ENCODE measurements at places on chromosomes 3 and 15. TPM values are rescaled to one million over a fixed set of nuclear protein-coding genes. Genes with fewer than 3 reads are reported as not detected.
A peak's percentile ranks its signal among the peaks of the same experiment; 100 is the strongest.

Gene C3orf22
- not detected for polyA plus RNA-seq

Gene SKIL
- polyA plus RNA-seq: 7.4 TPM

Gene TRH
- polyA plus RNA-seq: not detected

Gene CLPX
- 24.4 TPM for polyA plus RNA-seq

Gene NR2E3
- polyA plus RNA-seq: not detected

Gene SSUH2
- polyA plus RNA-seq: not detected

Gene TGM4
- polyA plus RNA-seq: not detected

Gene SCN11A
- 0.06 TPM for polyA plus RNA-seq

Gene P2RY1
- 1.2 TPM for polyA plus RNA-seq

Gene MED12L
- polyA plus RNA-seq: 0.10 TPM

DNA sequence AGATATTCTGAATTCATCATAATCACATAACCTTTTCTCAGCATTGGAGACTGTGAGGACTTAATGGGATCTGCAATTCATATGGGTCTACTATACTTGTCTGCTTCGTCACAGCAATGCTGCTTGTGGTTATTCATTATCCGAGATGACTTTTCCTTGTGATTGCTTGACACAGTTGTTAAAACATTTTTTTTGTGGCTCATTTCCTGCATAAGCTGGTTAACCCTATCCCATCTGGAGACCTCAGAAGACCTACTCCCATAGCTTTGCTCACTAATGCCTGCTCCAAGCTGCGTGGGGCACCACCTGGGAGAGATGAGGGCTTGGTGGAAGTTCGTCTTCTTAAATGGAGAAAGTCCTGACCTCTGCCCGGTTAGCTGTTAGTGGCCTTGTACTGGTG lies 360.8 kb downstream of the CHST2 start:
- DNase-seq: no peak

DNA sequence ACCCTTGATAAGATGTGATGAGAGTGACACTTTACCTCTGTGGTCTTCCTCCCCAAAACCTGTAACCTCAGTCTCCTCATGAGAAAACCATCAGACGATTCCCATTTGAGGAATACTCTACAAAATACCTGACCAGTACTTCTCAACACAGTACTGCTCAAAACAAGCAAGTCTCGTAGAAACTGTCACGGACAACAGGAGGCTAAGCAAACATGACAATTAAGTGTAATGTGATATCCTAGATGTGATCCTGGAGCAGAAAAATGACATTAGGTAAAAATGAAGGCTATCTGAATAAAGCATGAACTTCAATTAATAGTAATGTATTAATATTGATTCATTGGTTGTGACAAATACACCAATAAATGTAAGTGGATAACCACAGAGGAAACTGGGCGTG lies 113.6 kb downstream of the CACNA2D3 start:
- no peak for DNase-seq

DNA sequence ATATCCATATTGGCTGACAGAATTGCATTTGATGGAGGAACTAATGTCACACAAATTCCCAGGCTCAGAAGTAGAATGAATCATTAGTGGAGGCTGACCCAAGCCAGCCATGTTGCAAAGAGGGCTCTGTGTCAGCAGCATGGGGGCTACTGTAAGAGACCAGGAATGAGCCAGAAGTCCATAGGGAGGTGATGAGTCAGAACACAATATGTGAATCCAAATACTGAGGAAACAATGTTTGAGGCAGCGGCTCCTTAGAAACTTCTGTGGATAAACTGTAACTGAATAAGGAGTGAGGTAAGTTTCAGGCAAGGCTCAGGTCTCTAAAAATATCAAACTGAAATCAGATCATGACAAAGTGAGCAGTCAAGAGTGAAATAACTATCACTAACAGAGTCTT lies 170.7 kb downstream of the WDR72 start:
- no peak for DNase-seq

DNA sequence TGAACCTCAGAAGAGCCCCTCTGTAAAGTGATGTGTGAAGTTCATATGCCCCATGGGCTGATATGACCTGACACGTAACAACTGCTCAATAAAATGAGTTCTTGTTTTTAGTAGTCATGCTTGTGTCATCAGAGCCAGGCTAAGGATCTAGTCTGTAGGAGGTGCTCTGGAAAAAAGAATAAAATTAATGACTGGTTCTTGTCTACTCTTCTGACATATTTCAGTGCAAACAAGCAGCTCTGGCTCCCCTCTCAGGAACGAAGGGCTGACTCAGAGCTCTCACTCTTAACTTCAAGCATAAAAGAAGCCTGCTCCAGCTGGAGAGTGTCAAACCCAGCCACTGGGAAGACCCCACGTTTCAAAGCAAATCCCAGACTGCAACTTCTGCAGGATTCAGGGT lies 77.0 kb downstream of the LRIG1 start:
- DNase-seq: no peak

GRCh38 chr3:68163062-68163461 lies 508.6 kb upstream of the SUCLG2 start:
- no peak for DNase-seq

GRCh38 chr3:197841789-197842188 lies 50.7 kb downstream of the LRCH3 start:
- no peak for DNase-seq

DNA sequence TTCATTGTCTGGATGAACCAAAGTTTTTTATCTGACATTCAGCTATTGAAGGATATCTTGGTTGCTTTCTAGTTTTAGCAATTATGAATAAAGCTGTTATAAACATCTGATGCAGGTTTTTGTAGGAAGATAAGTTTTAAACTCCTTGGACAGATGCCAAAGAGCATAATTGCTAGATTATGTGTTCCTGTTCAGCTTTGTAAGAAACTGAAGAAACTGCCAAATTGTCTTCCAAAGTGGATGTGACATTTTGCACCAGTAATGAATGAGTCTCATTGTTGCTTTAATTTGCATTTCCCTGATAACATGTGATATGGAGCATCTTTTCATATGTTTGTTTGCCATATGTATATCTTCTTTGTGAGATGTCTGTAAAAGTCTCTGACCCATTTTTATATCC lies 239.9 kb upstream of the TTC14 start:
- DNase-seq: no peak

GRCh38 chr15:61138156-61138555 lies 90.9 kb downstream of the RORA start:
- DNase-seq: no peak

DNA sequence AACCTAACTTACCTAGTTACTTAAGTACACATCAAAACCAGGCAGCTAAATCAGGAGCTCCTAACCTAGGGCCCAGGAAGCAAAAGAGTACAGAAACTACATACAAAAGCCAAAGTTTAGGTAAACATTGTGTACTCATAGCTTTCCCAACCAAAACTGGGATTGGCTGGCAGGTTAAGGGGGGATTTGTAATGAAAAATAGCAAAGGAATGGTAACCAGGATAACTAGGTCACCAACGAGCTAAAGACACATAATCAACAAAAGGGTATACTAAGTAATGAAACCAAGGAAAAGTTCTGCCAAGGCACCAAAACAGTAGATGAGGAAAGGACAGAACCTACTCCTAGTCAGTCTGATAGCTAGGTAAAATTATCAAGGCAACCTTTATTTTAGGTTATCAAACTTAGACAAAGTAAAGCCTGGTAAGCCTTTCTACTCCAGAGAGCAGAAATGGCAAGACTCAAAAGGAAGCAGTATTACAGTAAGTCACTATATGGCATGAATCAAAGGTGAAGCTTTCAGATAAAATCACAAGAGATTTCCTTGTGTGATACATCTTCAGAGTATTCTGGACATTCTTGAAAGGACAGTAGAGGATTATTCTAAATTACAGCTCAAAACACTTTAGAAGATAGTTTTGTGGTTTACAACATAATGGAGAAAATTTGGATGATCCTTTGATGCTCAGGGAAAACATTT lies 10.2 kb downstream of the TRA2B start:
- DNase-seq: no peak

DNA sequence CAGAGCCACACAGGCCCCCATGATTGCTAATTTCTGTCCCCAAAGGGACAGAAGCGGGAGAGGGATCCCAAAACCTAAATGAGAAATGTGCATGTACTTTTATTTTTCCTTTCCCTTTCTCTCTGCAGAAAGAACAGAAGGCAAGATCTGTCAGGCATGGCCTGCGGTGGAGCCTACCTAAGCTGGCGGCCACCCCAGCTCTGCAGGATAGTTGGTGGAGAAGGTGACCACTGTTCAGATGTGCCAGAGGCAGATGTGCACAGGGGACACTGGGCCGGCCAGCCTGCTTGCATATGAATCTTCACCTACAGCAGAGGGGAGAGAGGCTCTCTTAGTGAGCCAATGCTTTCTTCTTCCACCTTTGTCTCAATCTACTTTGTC lies 2.1 kb upstream of the AMOTL2 start:
- no peak for DNase-seq

DNA sequence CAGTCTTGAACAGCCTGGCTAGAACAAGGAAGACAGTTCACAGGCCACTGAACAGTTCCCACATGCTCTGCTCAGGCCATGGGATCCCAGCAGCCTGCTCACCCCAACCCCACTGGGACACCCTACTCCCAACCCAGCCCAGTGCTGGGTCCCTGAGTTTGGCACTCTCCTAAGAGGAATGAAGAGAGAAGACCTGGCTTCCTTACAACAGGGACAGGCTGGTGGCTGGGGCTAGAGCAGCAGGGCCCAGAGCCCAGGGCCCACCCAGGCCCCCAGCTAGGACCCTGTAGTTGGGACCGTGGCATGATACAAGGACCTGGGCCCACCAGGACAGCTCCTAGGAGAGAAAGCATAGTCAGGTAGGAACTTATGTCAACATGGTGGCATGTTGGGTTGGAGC lies 43.4 kb downstream of the SEMA3G start:
- no peak for DNase-seq

DNA sequence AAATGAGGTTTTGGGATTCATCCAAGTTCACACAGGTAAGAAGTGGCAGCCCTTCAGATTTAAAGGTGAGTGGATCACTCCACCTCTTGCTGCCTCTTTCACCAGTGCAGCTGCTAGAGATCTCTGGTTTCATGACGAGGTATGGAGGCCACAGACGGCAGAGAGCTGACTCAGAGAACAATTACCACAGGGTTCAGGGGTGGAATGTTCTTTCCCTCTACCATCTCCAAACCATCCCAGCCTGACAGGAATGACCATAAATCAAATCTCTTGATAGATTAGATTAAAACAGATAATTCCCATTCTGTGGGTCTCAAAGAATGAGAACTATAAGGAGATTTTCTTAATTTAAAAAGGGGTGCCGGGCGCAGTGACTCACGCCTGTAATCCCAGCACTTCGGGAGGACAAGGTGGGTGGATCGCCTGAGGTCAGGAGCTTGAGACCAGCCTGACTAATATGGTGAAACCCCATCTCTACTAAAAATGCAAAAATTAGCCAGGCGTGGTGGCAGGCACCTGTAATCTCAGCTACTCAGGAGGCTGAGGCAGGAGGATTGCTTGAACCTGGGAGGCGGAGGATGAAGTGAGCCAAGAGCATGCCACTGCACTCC lies 174.2 kb upstream of the ATP11B start:
- no peak for DNase-seq

DNA sequence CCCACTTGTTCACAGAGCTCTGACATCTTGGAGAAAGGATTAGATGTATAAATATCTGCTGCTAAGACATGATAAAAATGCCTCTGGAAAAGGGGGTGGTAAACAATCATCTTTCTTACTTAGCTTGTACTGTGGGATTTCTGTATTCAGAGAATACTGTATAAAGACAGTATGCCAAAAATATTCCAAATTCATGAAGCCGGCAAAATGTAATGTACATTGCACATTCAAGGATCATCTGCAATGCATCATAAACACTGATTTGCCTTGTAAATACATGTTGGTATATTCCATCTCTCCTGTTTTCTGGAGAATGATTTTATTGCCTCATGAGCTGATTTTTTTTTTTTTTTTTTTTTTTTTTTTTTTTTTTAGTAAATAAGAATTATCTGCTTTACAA lies 355.3 kb downstream of the ROBO1 start:
- DNase-seq: no peak

GRCh38 chr15:78841376-78841706 lies 30.1 kb upstream of the ADAMTS7 start:
- DNase-seq: no peak

GRCh38 chr3:100073714-100074307 lies 40.5 kb downstream of the FILIP1L start:
- DNase-seq: no peak

DNA sequence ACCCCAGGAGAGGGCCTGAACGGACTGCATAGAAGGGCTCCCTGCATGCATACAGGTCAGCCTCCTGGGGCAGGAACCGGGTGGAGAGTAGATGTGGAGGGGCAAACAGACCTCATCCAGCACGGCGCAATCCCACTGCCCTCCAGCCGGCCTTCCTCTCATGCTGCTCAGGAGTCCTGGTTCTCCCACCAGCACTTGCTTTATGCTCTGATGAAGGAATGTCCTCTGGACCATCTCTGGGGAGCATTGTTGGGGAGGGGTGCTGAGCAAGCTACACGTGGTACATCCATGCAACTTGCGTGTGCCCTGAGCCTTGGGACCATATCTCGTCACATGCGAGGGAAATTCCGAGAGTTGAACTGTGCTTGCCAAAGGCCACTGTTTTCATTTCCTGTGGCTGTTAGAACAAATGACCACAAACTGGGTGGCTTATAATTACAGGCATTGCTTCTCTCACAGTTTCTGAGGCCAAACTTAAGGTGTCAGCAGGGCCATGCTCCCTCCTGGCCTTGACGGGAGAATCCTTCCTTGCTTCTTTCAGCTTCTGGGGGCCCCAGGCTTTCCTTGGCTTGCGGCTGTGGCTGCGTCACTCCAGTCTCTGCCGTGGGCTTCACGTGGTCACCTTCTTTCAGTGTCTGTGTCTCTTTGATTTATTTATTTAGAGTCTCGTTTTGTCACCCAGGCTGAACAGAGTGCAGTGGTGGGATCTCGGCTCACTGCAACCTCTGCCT lies 12.2 kb downstream of the SELENOS start:
- peak; percentile 88 for DNase-seq

DNA sequence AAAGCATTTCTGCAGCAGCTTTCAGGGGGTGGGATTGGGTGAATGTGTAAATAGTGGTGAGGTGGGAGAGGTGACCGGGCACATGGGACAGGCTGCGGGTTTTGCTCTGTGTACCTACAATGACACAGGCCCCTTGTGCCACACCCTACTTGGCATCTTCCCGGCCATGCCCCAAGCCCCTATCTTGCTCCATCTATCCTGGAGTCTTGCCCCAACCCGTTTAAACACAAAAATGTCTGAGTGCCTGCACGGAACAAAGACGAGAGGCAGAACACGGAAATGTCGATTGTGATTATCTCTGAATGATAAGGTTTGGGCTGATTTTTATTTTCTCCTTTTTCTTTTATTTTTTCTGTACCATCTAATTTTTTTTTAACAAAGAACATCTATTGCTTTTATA lies 46.0 kb upstream of the SLC6A1 start:
- no peak for DNase-seq

- DNase-seq: no peak
Measured at GRCh38 chr15:71575474-71576045, 234.8 kb upstream of the NR2E3 start.

GRCh38 chr15:63950911-63951481 lies 95.3 kb downstream of the DAPK2 start:
- no peak for DNase-seq

GRCh38 chr3:160163229-160163878 lies 61.9 kb upstream of the C3orf80 start:
- no peak for DNase-seq

DNA sequence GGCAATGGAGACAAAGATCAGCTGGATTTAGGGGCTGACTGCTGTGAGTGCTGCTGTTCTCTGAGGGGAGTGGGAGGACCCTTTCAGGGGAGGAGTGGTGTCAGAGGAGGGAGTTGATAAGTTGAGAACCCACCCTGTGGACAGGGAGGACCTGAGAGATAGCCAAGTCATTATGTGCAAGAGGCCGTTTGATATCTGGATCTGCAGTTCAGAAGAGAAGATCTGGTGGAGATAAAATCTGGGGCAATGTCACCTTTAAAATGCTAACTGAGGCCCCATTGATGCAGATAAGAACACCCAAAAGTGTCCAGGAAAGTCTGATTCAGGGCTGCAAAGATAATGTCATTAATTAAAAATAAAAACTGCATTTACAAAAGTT lies 256.1 kb upstream of the HES1 start:
- no peak for DNase-seq
